ENCODE measurements at places on chromosomes 1 and 21. TPM values are rescaled to one million over a fixed set of nuclear protein-coding genes. Genes with fewer than 3 reads are reported as not detected.
A peak's percentile ranks its signal among the peaks of the same experiment; 100 is the strongest.

Gene RGS16
- 2.6 TPM for total RNA-seq

- DNase-seq = no peak
These were observed 30.4 kb downstream of the TMEM63A start for GRCh38 chr1:225851805-225852204.

Gene GSTM1
- 22.4 TPM for total RNA-seq

GRCh38 chr1:235563513-235564061 is 59.3 kb upstream of the B3GALNT2 start:
- no peak for DNase-seq

Gene KRTAP21-1
- not detected for total RNA-seq

Gene MPZ
- 6.6 TPM for total RNA-seq

GRCh38 chr1:85144351-85144750 is 56.5 kb downstream of the SYDE2 start:
- no peak for DNase-seq

- DNase-seq = no peak
These were observed 1.3 kb downstream of the DLGAP3 start for GRCh38 chr1:34928066-34928696.

Gene ASH1L
- 75.6 TPM for total RNA-seq

Gene IGSF3
- total RNA-seq = 7.2 TPM

Gene DISP3
- 0.44 TPM for total RNA-seq

Gene DYNLT5
- total RNA-seq = not detected

DNA sequence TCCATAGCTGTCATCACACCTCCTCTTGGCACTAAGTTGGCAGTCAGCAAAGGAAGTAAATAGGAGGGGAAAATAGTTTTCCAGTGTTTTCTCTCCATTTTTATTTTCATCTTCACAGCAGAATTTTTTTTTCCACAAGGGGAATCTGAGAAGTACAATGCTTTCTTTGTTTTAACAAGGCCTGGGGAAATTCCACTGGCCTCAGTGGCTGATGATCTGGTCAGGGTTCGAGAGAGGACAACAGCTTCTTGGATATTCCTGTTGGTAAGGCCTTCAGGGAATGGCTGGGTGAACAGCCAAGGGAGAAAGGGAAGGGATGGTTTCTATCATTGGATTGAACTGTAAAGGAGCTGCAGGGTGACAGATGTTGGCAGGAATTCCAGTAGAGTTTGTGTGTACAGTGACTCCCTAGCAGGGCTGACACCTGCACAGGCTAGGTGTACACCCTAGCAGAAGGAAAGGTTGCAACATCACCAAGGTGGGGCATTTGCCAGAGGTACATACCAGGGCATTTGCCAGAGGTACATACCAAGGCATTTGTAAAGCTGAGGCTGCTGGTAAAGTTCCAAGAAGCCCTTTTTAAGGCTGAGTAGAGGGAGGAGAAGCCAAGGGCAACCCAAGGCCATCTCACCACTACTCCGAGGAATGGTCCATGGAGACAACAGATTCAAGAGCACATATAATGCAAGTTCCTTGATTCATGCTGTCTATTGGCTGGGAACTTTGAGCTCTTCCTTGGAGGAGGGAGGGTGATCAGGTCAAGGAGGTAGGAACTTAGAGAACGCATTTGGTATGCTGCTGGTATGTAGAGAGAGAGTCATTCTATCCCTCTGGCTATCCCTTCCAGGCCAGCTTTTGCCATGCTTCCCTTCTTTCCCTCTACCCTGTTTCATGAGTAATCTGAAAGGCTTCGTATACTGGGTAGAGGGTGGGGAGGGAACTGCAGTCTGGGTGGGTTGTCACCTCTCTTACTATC is 3.1 kb downstream of the GJA5 start:
- DNase-seq = no peak

- DNase-seq = no peak
These were observed 80.6 kb upstream of the GFI1 start for GRCh38 chr1:92567211-92567868.

GRCh38 chr1:18955441-18956192 is 859 bp downstream of the IFFO2 start:
- peak; percentile 58 for DNase-seq

- DNase-seq = no peak
These were observed 25.3 kb upstream of the SYNC start for GRCh38 chr1:32727876-32728275.

GRCh38 chr1:193111641-193112090 is 6.5 kb upstream of the GLRX2 start:
- DNase-seq = no peak

Gene GJA4
- not detected for total RNA-seq

GRCh38 chr1:1421147-1421906 is at the start of gene ANKRD65:
Gene ANKRD65 (minus strand): TSS chr1:1421276. CDS start chr1:1421005, 271 bp downstream.
- no peak for DNase-seq

DNA sequence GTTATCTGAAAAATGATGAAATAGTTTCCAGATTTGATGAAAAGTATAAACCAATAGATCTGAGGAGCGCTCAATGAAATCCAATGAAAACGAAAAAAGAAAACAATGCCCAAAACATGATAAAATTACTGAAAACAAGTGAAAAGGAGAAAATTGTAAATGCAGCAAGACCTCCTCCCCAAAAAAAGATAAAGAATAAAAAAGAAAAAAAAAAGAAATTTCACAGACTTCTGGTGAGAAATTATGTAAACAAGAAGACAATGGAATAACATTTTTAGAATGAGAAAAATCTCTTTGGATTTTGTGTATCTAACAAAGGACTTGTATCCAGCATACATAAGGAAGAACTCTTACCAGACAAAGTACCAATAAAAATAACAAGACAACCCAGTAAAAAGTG is 134.2 kb downstream of the DNAH14 start:
- no peak for DNase-seq

GRCh38 chr1:57605933-57606332 is 182.1 kb upstream of the DAB1 start:
- DNase-seq = no peak

GRCh38 chr1:245579881-245580280 is 425.1 kb downstream of the KIF26B start:
- no peak for DNase-seq

GRCh38 chr21:32520875-32521735 is 64.2 kb downstream of the TCP10L start:
- DNase-seq = no peak

GRCh38 chr1:203167026-203167912 is 8.4 kb downstream of the MYBPH start:
- no peak for DNase-seq

- DNase-seq = no peak
These were observed 104.1 kb downstream of the RIPK4 start for GRCh38 chr21:41662761-41663160.

DNA sequence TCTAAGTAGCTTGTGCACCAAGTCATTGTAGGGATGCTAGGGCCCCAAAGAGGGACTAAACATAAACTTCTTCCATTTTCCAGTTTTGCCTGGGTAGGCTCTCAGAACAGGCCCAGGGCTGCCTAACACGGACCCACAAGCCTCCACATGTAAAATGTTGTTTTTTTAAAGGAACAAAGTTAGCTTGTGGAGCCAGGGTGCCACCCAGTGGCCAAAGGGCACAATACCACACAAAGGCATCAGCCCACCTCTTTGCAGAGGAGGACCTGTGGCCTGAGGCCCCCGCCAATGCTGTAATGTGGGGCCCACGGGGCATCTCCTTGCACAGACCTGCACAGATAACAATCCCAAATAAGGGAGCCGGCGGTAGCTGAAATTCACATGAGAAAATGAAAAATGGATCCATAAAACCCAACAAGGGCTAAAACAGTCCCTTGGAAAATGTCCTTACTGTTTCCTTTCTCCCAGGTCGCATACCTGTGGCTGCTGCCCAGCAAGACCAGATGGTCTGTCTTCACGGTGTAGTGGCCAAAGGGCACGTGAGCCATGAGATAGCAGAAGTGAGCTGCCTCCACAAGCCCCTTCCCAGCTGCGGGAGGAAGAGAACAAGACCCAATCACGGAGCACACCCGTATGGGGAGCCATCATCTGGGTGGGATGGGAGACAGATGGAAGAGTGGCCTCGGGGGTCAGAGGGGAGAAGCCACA is 23.8 kb downstream of the SEC16B start:
- no peak for DNase-seq

DNA sequence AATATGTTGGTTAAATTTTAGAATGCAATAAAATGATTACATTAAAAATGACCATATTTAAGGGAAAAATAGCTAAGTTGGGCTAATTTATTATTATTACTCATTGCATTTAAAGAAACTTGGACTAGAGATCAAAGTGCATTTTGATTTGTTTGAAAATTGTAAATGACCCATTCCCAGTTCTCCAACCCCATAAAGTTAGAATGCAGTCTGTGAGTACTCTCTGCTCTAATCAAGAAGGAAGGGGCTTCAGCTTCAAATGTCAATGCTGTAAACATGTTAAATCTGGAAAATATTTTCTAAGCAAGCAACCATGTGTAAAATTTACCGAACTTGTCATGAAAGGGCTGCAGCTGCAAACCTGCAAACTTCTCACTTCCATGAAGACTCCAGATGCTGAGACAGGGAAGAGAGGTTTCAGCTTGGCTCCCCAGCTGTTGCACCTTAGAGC is 232.7 kb downstream of the TTLL7 start:
- no peak for DNase-seq

DNA sequence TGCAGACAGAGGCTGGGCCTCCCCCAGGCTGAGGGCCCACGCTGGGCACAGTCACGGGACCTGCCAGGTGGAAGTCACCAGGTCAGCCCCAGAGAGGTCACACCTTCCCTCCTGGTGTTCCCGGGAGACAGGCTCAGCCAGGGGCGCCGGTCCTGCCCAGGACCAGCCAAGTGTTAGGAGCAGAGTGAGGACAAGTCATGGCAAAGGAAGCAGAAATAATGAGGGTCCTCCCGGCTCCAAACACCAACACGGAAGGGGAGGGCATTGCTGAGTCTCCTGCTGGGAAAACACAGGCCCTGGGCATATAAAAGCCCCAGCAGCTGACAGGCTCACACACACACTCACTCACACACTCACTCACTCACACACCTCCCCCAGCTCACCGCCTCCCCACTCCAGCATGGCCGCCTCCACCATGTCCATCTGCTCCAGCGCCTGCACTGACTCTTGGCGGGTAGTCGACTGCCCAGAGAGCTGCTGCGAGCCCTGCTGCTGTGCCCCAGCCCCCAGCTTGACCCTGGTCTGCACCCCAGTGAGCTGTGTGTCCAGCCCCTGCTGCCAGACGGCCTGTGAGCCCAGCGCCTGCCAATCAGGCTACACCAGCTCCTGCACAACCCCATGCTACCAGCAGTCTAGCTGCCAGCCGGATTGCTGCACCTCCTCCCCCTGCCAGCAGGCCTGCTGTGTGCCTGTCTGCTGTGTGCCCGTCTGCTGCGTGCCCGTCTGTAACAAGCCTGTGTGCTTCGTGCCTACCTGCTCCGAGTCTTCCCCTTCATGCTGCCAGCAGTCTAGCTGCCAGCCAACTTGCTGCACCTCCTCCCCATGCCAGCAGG is at the start of gene KRTAP10-10:
TSS of gene KRTAP10-10 (plus strand) at position 339 of the 833 bp plus-strand sequence. CDS start at position 401, 62 bp downstream.
- no peak for DNase-seq

DNA sequence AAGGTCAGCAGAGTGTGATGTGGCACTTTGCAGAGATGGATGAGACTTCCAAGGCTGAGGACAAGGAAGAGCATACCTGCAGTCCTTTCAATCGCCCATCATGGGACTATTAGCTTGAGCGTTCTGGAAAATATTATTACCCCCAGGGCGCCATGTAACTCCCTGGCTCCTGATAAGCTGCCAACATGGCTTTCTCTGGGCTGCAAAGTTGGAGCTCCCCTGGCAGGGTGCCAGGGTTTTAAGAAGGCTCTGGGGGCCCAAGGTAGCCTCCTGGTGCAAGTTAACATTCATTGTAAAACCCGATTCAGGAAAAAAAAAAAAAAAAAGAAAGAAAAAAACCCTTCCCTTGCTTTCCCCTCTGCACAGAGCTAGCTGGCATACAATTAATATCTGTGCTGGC is 196.7 kb downstream of the PBX1 start:
- no peak for DNase-seq

DNA sequence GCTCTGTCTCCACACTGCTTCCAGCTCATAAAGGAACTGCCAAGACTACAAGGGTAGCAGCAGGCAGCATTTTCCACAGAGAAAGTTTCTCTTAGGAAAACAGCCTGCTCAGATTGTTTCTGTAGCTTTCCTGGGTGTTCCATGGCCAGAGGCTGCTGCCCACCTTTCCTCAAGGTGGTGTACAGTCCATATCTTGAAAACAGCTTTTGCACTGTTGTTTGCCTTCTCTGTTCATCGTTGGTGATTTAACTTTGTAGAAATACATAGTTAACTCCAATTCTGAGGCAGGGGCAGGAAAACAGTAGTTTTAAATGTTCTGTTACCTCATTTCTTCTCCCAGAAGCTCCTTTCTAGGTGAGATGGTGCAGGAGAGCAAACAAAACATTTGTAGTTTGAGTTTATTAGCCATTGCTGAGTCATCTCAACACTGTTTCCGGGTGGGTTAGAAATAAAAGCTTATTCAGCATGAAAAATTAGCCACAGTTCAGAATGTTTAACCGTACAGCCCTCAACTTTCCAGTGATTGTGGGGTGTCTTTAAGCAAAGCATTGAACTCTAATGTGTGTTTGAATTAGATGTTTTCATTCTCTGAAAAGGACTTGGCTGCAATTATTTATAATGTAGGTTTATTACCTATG is 41.7 kb downstream of the DIP2A start:
- DNase-seq = no peak

Gene KLHDC7A
- total RNA-seq = not detected

Gene EPHA2
- total RNA-seq = not detected

- DNase-seq = peak; percentile 2
These were observed 88.1 kb downstream of the DMRTB1 start for GRCh38 chr1:53547231-53547790.

Data from activated B cell treated with CpG ODN at 0.5 μM for 24 hours (primary cell).